ENCODE measurements at places on chromosomes 3 and 15.

DNA sequence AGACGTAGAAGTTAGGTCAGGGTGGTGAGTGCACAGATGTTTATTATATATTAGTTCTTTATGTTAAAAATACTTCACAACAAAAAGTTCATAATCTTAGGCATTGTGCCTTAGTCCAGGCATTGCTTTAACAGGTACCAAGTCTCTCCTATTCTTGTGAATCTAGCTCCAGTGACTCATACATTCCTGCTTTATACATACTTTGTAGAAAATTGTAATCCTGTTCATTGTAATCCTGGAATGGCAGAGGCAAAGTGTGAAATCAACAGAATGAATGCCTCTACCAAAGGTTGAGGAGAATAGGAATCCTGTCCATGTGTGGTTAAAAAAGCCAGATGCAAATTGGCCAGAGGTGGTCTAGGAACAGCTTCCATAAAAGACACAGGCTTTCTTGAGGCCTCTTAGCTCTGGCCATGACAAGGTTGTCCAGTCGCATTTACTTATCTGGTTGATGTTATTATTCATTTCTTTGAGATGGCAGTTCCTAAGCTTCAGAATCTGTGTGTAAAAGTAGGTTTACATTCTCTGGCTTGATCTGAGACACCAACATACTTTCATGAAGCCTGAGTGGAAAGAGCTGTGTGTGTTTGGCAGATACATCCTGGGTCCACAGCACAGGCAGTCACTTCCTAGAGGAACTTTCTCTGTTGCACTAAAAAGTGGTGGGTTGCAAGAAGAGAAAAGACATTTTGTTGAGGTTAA lies 109.0 kb downstream of the CDIN1 start:
- DNase-seq: peak; percentile 47

DNA sequence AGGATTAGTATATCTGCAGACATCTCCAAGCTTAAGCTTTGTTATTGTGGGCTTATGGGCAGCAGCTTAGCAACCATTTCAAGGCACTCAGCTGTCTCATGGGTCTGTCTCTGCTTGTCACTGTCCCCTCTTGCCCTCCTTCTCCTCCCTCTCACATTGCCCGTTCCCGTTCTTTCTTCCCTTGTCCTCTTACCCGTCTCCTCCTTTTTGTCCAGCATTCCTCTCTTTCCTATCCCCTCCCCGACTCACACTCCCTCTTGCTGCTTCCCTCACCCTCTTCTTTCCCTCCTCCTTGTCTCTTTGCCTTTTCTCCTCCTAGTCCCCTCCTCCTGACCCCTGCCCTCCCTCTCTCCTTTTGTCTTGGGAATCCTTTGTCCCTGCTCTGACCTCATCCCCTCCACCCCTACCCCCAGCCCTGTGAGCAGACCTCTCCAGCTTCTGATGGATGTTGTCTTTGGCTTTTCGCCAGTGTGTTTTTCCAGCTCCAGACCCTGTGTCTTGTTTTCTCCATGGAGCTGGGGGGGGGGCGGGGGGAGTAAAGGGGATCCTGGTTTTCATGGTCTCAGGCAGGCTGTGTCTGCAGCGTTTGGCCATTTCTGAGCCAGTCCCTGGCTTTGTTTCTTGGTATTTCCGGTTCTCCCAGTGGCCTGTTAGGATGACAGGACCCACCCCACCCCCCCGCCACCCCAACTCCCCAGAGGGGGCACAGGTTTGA lies 47.9 kb upstream of the TRAK1 start:
- DNase-seq: no peak

DNA sequence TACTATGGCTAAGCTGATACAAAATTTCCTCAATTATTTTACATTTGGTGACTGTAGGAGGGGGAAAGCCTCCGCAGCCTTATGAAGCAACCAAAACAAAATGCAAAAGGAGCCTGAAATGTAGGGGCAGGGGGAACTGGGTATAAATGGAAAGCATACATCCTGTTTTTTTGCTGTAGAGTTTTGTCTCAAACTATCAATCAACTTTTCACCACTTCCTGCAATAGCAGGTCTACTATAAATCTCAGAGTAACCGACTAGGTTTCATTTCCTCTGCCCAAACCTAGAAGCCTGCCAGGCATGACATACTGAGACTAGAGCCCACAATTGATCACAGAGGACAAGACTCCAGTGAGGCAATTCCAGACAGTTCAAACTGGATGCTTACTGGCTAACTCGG lies 91.3 kb downstream of the SHQ1 start:
- no peak for DNase-seq

DNA sequence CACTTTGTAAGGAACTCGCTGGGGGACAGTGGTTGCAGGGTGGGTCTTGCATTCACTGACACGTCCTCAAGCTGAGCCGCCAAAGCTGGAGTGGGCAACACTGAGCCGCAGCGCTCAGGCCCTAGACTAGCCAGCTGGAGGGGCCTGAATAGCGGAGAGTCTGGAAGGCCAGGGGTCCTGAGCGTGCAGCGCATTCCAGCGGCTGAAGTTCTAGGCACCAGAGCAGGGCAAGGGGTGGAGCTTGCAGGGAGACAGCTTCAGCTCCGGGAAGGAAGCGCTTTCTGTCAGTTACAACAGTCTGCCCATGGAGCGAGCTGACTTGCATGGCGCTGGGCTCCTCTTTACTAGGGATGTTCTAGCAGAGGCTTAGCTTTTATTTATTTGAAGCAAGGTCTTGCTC lies 2.7 kb downstream of the MAP6D1 start:
- DNase-seq: no peak

- no peak for DNase-seq
Measured at GRCh38 chr15:33865416-33865815, 102.9 kb upstream of the CHRM5 start.

DNA sequence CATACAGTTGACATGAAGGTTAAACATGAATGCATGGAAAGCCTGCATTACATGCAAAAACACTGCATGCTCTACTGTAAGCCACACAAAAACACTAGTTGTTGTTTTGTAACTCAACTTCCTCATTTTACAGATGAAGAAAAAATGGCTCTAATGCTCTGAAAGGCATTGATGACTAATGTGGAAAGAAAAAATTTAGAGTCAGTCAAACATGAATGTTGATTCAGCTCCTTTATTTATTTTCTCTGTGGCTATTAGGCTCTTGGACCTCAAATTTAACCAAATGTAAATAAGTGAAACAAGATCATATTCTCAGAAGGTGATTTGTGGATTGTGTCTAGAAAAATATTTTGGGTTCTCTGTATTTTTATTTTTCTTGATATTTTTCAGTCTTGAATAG lies 336.7 kb upstream of the ZNF717 start:
- peak; percentile 11 for DNase-seq

DNA sequence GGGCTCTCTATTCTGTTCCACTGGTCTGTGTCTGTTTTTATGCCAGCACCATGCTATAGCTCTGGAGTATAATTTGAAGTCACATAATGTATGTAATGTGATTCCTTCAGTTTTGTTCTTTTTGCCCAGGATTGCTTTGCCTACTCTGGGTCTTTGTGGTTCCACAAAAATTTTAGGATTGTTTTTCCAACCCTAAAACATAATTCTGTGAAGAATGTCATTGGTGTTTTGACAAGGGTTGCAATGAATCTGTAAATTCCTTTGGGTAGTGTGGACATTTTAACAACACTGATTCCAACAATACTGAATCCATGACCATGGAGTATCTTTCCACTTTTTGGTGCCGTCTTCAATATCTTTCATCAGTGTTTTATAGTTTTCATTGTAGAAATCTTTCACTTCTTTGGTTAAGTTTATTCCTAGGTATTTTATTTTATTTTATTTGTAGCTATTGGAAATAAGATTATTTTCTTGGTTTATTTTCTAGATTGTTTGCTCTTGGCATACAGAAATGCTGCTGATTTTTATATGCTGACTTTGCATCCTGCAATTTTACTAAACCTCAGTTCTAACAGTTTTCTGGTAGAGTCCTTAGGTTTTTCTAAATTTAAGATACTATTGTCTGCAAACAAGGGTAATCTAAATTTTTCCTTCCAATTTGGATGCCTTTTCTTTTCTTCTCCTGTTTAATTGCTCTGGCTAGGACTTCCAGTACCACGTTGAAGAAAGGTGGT lies 29.7 kb downstream of the TJP1 start:
- no peak for DNase-seq

GRCh38 chr15:99106417-99107220 lies 1.7 kb downstream of the SYNM start:
- no peak for DNase-seq

DNA sequence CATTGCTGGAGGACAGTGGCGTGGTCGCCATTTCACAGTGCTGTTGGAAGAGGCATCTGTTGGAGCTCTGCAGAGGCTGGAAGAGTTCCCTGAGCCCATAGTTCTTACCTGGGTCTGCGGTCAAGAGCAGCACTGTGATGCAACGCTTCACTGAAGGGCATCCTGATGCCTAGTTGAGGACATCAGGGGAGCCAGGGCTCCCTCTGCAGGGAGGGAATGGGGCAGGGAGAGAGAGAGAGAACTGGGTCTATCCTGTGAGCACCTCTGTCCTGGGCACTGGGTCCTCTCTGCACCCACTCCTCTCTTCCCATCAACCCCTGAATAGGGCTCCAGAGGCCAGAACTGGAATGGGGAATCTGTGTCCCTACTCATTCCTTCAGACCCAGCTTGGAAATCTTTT lies 23.9 kb upstream of the MOBP start:
- DNase-seq: no peak

GRCh38 chr3:194187233-194187944 lies 51.4 kb downstream of the HES1 start:
- no peak for DNase-seq

DNA sequence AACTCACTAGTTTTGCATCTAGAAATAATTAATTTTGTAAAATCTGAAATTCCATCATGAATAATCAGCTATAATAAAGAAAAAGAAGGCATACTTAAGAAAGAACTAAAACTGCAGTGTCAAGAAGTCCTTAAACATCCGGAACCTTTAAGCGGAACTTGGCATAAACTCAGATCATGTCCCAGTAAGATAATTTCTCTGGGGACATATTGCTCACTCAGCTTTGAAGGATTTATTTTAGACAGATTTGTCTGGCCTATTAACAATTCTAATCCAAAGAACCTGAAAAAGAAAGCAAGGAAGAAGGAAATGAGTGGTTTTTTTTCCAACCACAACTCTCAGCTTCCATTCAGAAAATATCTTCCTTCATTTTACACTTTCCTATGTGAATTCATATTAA lies 850.3 kb downstream of the ROBO1 start:
- DNase-seq: no peak

DNA sequence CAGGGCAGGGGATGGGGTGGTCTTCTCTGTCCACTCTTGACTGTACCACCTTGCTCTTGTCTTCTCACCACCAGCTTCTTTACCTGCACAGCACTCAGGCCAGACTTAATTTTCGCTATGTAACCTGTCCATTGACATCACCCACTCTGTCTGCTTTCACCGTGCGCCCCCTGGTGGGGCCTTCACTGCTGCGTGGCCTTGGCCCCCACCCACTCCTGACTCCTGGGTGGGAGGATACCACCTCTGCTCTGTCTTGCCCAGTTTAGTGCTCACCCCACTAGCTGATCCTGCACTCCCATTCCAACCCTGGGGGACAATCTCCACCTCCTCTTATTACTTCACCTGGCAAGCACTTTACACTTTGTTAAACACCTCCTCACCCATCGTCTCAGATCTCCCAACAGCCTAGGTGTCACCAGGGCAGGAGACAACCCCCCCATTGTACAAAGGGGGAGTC lies 17.7 kb downstream of the PTH1R start:
- peak; percentile 56 for DNase-seq

DNA sequence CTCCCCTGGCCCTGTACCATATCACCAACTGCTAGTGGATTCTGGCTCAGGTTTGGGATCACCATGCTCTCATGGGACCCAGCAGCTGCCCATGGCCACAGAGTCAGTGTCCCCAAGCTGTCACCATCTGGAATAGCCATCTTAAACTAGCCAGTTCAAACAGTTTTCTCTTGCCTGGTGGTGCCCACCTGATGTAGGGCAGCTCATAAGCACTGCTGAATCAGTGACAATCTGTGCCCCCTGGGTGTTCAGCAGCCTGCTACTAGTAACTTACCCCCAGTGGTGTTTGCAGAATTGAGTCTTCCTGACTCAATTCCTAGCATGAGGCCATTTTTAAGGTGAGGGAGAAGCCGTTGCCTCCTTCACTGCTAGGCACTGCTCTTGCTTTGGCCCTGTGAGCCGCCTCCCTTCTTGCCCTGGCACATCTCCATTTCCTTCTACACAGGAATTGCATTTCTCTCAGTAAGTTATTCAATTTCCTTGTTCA lies 7.9 kb downstream of the RPSA start:
- DNase-seq: no peak

DNA sequence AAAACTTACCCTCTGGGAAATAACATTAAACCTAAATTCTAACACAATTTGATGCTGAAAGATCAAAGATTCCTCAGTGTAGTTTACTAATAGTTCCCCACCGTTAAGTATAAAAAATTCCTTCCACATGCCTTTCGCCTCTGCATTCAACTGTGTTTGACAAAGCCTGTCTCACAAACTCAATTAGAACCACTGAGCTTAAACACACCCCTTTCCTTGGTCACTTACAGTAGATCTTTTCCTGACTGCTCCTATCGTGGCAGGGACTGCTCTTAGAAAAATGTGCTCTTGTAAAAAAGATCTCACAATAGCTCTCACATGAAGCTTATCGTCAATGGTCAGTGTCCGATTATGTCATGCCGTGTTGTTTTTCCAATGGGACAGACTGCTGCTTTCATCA lies 8.9 kb upstream of the KBTBD8 start:
- DNase-seq: no peak
